Activated naive CD4-positive, alpha-beta T cell treated with anti-CD3 and anti-CD28 coated beads, Interleukin-2, amount 50 U/mL, for 72 hours (primary cell): ENCODE measurements at places on chromosomes 11 and 22. TPM values are rescaled to one million over a fixed set of nuclear protein-coding genes. Genes with fewer than 3 reads are reported as not detected.

Gene BARX2
- total RNA-seq, result 0.16 TPM

Gene APOA5
- total RNA-seq, result not detected

DNA sequence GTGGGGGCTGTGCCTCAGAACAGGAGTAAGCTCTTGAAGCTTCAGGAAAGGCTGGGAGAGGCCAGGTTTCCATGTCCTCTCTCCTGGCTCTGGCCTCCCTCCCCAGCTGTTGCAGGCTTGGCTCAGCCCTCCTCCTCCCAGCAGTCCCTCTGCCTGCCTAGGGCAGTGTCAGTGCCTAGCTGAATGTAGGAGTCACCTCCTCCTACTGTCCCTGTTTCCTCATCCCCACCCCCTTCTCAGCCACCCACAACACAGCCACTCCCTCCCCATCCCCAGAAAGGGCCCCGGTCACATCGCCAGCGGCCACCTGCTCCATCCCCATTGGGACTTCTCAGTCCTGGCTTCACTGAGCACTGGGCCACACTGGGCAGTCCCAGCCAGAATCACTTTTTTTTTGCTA is 2.9 kb upstream of the FBLN1 start:
- no peak for DNase-seq

Gene C11orf21
- 7.8 TPM for total RNA-seq

Gene ASPHD2
- 15.1 TPM for total RNA-seq

GRCh38 chr11:30006876-30007275 is 10.0 kb downstream of the KCNA4 start:
- no peak for DNase-seq

GRCh38 chr11:120108785-120109168 is 29.1 kb downstream of the TRIM29 start:
- no peak for DNase-seq

Gene RAG1
- 0.23 TPM for total RNA-seq

Gene MPPED2
- total RNA-seq, result 0.54 TPM

DNA sequence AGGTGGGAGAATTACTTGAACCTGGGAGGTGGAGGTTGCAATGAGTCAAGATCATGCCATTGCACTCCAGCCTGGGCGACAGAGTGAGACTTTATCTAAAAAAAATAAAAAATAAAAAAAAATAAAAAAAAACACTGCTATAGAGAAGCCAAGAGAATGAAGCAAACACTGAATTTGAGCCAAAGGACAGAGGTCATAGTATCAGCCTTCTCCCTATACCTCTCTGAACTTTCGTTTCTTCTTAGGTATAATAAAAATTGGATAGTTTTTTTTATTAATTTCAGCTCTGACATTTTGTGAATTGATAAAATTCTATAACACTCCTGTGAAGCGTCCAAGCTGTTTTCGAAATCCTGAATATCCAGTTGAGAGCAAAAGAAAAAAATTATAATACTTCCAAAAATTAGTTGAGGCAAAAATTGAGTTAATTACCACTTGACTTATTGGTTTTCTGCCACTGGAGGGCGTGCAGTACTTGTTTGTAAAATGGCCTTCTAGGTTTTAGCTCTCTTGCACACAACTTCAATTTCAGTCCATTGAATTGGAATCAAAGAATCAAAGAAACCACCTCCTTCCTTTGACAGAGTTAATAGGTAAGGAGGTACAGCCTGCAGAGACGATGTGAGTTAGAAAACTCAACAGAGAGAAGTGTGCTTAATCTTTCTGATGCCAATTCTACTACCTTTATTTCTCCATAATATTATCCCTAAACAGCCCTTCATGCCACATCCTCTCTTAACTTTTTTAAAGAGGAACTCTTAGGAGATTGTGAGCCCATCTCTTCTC is 143.2 kb downstream of the BBOX1 start:
- peak; percentile 32 for DNase-seq
